Bladder microvascular endothelial cell (primary cell): ENCODE measurements at places on chromosomes 1 and 21. TPM values are rescaled to one million over a fixed set of nuclear protein-coding genes. Genes with fewer than 3 reads are reported as not detected.

The PSRC1 gene
- 3.1 and 8.3 TPM in 2 replicates for total RNA-seq

The TMPRSS2 gene
- not detected in 2 replicates for total RNA-seq

The WNT4 gene
- 0.25 and 0.32 TPM in 2 replicates for total RNA-seq

The KIF1B gene
- total RNA-seq: 19.8 and 69.6 TPM in 2 replicates

The ANXA9 gene
- total RNA-seq: not detected in 2 replicates
